ENCODE measurements at places on chromosomes 6 and 20. TPM values are rescaled to one million over a fixed set of nuclear protein-coding genes. Genes with fewer than 3 reads are reported as not detected.

GRCh38 chr6:138026342-138026741, 80.9 kb downstream of the PERP start:
- DNase-seq: no peak

DNA sequence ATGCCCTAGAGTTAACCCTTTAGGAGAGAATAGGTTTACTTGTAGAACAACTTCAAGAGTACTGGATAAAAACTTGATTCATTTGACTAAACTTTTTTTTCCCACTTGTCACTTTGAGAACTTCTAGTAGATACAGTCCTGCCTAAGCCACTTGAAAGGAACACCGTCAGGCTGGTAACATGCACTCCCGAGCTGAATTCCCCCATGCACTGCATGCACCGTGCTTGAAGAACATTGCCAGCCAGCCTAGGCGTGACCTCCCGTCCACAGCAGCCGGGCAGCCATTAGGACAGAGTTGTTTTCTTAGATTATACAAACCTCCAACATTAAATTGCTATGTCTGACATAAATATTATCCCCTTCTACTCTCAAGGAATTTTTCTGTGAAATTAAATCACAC, 52.6 kb downstream of the SMLR1 start:
- no peak for DNase-seq

TEAD3 gene
- 1.8 TPM for total RNA-seq

- no peak for DNase-seq
Observed at GRCh38 chr6:117396228-117396627, 29.5 kb downstream of the ROS1 start.

- no peak for DNase-seq
Observed at GRCh38 chr6:107750176-107750797, 73.8 kb downstream of the SCML4 start.

PAK5 gene
- not detected for total RNA-seq

DNA sequence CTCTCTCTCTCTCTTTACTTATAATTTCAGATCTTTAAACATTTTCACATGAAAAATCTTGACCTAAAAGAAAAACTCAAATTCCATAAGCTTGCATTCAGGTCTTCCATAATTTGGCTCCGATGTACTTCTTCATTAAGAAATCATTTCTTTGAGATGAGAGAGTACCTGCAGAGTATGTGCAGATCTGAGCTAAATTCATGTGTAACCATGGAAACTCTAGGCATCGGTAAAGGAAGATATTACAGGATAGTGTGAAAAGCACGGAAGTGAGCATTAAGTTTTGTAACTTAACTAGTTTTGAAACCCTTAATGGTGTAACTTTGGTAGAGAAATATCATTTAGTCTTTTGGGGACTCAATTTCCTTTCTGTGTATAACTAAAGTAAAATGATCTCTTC, 295.9 kb upstream of the SOX4 start:
- DNase-seq: no peak

FLOT1 gene
- total RNA-seq: 159 TPM

GRCh38 chr6:162179196-162179951, 548.2 kb downstream of the PRKN start:
- DNase-seq: no peak

TENT5A gene
- total RNA-seq: 39.1 TPM
